ENCODE measurements at places on chromosomes 1 and 21.

DNA sequence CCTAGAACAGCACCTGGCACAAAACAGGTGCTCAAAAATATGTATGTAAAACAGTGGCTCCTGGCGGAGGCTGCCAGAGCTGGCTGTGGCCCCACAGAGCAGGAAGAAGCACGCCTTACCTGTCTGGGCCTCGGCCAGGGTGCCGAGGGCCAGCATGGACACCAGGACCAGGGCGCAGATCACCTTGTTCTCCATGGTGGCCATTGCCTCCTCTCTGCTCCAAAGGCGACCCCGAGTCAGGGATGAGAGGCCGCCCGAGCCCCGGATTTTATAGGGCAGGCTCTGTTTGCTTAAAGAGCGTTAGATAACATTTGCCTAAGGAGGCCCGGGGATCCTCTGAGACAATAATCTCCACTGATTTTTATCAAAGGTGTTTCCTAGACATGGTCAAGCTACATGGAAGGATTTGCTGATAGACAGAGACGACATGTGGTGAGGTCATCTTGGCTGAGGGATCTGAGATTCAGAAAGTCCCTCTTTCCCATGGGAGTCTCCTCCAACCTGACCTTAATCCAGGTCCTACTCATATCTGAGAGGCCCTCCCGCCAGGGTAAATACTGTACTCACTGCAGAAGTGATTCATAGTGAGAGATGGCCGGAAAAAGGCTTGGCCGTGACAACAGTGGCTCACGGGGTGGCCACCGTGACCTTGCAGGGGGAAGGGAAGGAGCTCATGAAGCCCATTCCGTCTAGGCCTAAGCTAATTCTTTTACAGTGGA lies at the start of gene TFF1:
TSS of gene TFF1 (minus strand) at position 244 of the 719 bp plus-strand sequence. CDS start at position 204, 40 bp downstream.
- DNase-seq, result no peak

- DNase-seq, result no peak
These were observed 34.5 kb upstream of the BCAR3 start for GRCh38 chr1:93716163-93716562.

- DNase-seq, result no peak
These were observed 1.2 kb upstream of the PTTG1IP start for GRCh38 chr21:44874497-44875315.

DNA sequence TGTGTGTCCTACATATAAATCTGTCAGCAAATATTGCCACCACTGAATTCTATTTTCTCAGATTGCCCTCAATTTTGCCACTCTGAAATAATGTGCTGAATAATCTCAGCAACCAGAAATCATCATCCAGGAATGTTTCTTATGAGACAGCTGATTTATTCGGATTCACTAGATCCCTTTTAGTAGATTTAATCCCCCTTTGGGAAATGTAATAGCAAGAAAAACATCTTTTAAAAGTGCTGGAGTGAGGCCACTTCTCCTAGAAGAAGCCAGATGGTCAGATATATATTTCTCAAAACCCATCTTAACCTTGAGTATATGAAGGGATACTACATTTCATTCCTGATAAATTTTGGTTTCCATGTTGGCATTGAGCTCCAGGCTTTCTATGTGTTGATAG lies 327.7 kb downstream of the SMYD3 start:
- DNase-seq, result no peak

- DNase-seq, result no peak
These were observed 11.4 kb downstream of the NCF2 start for GRCh38 chr1:183578856-183579255.

GRCh38 chr1:215517441-215517891 lies 49.6 kb upstream of the KCTD3 start:
- no peak for DNase-seq

- DNase-seq, result no peak
These were observed 5.6 kb downstream of the TTC34 start for GRCh38 chr1:2795926-2796325.

GRCh38 chr1:156365754-156366153 lies 3.3 kb upstream of the RHBG start:
- no peak for DNase-seq

GRCh38 chr1:182120411-182121258 lies 59.1 kb upstream of the ZNF648 start:
- DNase-seq, result no peak

DNA sequence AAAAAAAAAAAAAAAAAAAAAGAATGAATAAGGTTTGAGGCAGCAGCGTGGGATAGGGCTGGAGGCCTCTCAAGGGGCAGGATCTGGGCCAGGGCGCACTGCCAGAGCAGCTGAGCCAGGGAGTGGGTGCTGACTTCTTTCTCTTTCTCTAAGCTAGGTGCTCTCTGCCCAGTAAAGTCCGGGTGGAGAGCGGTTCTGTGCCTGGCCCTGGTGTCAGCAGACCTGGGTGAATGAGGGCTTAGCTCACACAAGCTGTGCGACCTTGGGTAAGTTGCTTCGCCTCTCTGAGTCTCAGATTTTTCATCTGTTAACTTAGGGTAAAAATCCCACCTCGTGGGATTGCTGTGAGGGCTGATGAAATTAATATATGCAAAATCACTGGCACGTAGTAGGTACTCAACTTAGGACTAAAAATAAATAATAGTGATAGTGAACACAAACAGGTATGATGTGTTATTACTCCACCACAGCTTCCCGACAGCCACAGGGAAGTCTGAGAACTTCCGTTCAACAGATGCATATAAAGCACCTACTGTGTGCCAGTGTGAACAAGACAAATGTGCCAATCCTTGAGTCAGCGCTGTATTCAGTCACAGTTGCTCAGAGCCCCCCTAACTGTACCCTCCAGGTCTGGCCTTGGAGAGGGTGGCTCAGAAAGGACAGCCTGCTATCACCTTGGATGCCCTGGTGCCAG lies 2.0 kb upstream of the FAM131C start:
- no peak for DNase-seq
